ENCODE measurements at places on chromosomes 13 and 19. TPM values are rescaled to one million over a fixed set of nuclear protein-coding genes. Genes with fewer than 3 reads are reported as not detected.
A peak's percentile ranks its signal among the peaks of the same experiment; 100 is the strongest.

DNA sequence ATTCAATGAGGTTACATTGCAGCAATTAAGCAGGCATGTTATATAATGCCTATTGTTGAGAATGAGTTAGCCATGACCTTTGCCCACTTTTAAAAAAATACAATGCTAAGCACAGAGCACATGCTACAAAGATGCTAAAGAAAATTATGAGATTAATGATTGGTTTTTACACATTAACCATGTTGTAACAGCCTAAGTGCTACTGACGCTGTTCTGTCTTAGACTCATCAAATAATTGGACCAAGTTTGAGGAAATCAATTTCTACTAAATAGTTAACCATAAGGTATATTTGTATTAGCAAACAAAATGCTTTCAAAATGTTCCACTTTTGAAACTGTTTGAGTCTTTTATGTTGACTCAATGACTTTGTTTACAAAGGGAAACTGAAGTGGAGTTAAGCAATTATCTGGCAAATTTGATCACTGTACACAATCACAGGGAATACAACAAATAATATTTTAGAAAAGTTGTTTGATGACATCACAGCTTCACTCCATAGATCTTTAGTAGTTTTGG is 14.3 kb downstream of the MIR17HG start:
- H3K4me1 ChIP-seq = no peaks in the 10 kb centered on the region
- no peak for DNase-seq
- no peak overlapping the region for H3K27ac ChIP-seq
- no peak overlapping the region for H3K4me3 ChIP-seq

DNA sequence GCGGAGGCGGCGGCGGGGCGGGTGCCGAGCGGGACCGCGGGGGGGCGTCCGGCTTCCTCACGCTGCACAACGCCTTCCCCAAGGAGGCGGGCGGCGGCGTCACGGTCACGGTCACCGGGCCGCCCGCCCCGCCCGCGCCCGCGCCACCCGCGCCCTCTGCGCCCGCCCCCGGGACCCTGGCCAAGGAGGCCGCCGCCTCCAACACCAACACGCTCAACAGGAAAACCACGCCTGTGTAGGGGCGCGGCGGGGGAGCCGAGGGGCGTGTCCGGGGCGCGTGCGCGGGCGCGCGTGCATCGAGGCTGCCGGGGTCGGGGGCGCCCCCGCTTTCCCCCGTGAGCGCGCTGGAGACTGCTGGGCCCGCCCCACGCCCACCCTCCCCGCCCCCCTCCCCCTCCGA is 8.8 kb upstream of the CACNG6 start:
- H3K4me3 ChIP-seq = no peak overlapping the region
- H3K36me3 ChIP-seq = no peaks in the 10 kb centered on the region
- 0 out of 2 replicates have a peak, but pooled peaks cover 6% of the 10 kb centered on the region for H3K27me3 ChIP-seq
- no peaks in the 10 kb centered on the region for H3K4me1 ChIP-seq

GRCh38 chr13:20988909-20989655 is 72.3 kb downstream of the LATS2 start:
- H3K4me1 ChIP-seq = peaks cover 17% of the 10 kb centered on the region
- H3K4me3 ChIP-seq = no peak overlapping the region
- no peak overlapping the region for H3K27ac ChIP-seq
- H3K27me3 ChIP-seq = no peaks in the 10 kb centered on the region
- H3K36me3 ChIP-seq = peaks cover 39% of the 10 kb centered on the region

DNA sequence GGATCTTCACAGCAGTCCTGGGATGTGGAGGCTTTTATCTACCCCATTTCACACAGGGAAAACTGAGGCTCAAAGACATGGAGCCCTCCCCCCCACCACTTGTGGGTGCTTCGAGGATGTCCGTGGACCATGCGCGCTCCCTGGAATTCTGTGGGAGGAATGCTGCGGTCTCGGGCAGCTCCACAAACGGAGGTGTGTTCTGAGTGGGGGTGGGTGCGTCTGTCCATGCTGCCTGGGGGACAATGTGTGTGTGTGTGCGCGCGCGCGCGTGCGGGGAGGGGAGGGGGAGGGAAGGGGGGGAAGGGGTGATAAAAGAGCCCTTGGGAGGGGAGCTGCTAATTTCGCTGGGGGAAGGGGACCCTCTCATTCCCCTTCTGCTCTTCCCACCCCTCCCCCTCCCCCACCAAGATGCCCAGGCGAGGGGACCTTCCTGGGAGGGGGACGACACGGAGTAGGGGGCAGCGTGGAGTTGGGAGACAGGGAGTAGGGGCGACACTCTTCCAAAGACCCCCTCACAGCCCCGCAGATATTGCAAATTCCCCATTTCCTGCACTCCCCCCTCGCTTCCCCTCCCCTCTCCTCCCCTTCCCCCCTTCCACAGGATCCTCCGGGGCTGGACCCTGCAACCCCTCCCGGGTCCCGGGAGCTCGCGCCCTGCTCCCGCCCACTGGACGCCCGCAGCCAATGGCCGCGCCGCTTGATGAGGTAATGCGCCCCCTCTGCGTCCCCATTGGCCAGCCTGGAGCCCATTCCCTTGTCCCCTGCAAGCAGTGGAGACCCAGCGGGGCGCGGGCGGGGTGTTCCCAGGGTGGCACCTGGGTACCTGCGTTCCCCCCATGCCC is 18.9 kb upstream of the ZNRF4 start:
- peak; percentile 90 for DNase-seq
- no peaks in the 10 kb centered on the region for H3K36me3 ChIP-seq
- peak overlapping the region; percentile 67 for H3K4me3 ChIP-seq
- H3K27me3 ChIP-seq = no peaks in the 10 kb centered on the region

- no peaks in the 10 kb centered on the region for H3K4me1 ChIP-seq
- H3K27me3 ChIP-seq = peaks cover 17% of the 10 kb centered on the region
- no peak overlapping the region for H3K4me3 ChIP-seq
- H3K27ac ChIP-seq = no peak overlapping the region
- DNase-seq = no peak
Observed at GRCh38 chr19:41734585-41734984, 20.7 kb upstream of the CEACAM6 start.

DNA sequence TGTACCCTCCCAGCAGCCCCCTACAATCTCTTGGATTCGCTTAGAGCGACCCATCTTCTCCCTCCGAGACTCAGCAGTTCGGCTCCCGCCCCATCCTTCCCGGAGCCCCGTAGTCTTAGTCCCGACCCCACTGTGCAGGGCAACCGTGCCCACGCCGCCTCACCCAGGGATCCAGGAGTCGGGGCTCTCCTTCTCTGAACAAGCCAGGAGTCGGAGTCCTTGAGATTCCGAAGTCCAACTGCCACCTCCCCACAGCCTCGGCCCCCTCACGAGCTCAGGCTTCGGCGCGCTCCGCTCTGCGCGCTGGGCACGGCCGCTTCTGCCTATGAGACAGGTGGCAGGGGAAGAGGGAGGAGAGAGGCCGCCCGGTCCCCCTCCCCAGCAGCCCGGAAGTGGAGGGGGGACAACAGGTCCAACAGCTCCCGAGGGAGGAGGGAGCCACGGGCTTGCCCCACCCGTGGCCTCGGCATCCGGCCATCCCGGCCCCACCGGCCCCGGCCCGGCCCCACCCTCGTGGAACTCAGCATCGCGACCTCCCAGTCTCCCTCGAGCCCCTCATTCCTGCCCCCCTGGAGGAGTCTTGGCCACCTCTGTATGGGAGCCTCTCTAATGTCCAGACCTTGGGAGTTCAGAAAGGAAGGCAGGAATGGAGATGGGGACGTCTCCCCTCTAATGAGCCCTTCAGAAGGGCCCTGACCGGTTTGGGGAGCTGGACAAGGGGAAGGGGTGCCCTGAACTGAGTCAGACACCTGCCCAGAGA is at the start of gene PHLDB3:
PHLDB3 (minus strand) TSS at position 321 of the 760 bp plus-strand sequence. CDS start 628 bp downstream, outside the sequence.
- peak within 1 kb of the TSS; percentile 73 for H3K4me3 ChIP-seq
- H3K27ac ChIP-seq = peak within 1 kb of the TSS; percentile 30
- H3K36me3 ChIP-seq = peaks cover 13% of the 10 kb centered on the region
- H3K4me1 ChIP-seq = no peaks in the 10 kb centered on the region
- DNase-seq = peak; percentile 59

GRCh38 chr19:21233691-21234090 is 91.9 kb downstream of the ZNF431 start:
- no peak overlapping the region for H3K27ac ChIP-seq
- H3K27me3 ChIP-seq = no peaks in the 10 kb centered on the region
- H3K4me1 ChIP-seq = no peaks in the 10 kb centered on the region
- no peak for DNase-seq
- H3K4me3 ChIP-seq = no peak overlapping the region
- no peaks in the 10 kb centered on the region for H3K36me3 ChIP-seq

GRCh38 chr19:1382250-1382649 is 1.5 kb upstream of the NDUFS7 start:
- H3K4me3 ChIP-seq = no peak overlapping the region
- no peaks in the 10 kb centered on the region for H3K27me3 ChIP-seq
- no peaks in the 10 kb centered on the region for H3K36me3 ChIP-seq

DNA sequence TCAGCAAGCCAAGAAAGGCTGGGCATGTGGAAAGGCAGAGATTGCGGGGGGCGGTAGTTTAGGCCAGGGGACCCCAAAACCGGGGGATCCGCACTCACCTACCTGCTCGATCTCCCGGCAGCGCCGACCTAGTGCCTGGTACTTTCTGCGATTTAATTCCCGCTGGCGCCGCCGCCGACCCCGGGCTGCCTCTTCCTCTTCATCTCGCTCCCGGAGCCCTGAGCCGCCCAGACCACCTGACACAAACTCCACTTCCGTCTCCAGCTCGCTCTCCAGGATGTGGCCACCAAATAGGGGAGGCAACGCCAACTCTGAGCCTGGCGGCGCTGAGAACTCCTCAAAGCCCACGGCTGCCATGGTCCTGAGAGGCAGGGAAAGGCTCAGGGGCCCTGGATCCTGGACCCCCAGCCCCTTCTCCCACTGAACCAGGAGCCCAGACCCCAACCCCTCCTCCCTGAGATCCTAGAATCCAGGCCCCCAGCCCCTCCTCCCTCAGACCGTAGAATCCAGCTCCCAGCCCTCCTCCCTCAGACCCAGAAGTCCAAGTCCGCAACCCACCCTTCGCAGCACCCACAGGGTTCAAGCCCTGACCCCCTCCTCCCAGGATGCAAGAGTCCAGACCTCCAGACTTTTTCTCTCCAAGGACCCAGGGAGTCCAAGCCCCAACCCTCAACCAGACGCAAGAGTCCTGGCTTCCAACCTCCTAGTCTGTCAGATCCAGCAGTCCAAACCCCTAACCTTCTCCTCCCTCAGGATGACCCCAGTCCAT is 933 bp downstream of the TFPT start:
- H3K27me3 ChIP-seq = no peaks in the 10 kb centered on the region
- peaks cover 7% of the 10 kb centered on the region for H3K36me3 ChIP-seq
- peak overlapping the region; percentile 85 for H3K4me3 ChIP-seq
- H3K4me1 ChIP-seq = peaks cover 9% of the 10 kb centered on the region
- peak; percentile 75 for DNase-seq

- peak overlapping the region; percentile 100 for H3K27ac ChIP-seq
- H3K4me3 ChIP-seq = no peak overlapping the region
- H3K4me1 ChIP-seq = peaks cover 42% of the 10 kb centered on the region
- no peaks in the 10 kb centered on the region for H3K27me3 ChIP-seq
- H3K36me3 ChIP-seq = peaks cover 7% of the 10 kb centered on the region
- DNase-seq = peak; percentile 53
Observed at GRCh38 chr19:41327576-41328156, 17.7 kb downstream of the CCDC97 start.

DNA sequence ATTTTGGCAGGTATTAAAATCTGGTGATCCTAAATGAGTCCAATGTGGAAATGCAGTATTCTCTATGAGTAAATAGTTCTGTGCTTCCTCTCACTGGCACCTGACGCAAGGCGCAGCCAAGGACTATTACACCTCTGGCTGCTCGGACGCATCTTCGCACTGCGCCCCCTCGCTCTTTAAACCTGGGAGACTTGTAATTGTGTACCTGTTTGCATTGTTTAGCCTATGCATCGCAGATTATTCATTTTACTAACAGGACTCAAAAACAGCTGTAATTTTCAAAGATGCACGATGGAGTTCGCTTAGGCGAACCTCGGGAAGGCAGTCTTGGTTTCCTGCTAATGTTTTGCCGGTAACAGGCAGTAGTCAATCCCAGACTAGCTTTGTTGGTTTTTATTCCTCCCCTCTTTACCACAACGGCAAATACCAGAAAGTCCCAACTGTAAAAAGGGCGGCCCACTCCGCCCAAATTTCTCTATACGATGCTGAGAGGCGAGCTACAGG is 113.2 kb downstream of the KCNRG start:
- H3K36me3 ChIP-seq = no peaks in the 10 kb centered on the region
- H3K4me1 ChIP-seq = peaks cover 7% of the 10 kb centered on the region

GRCh38 chr13:33401238-33401637 is 115.7 kb upstream of the STARD13 start:
- no peak overlapping the region for H3K27ac ChIP-seq
- DNase-seq = no peak
- no peaks in the 10 kb centered on the region for H3K36me3 ChIP-seq
- H3K4me3 ChIP-seq = no peak overlapping the region

DNA sequence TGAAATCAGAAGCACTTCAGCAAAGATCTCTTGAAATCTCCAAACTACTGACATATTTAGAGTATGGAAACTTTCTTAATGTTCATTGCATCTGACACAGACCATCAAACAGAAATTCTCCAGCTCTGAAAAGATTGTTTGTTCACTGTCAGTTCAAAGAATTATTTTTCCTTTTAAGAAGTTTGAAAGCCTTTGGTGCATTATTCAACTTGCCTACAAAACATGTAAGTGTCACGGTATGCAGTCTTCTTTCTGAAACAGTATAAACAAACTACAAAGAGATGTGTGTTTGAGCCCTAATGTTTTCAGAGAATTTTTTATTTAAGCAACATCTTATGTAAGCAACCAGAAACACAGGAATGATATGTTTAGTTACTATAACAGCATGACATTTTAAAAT is 125.4 kb downstream of the FGF14 start:
- H3K27ac ChIP-seq = no peak overlapping the region
- no peaks in the 10 kb centered on the region for H3K36me3 ChIP-seq
- no peaks in the 10 kb centered on the region for H3K27me3 ChIP-seq
- H3K4me1 ChIP-seq = no peaks in the 10 kb centered on the region
- DNase-seq = no peak

Gene ZNF497
- 0.97 TPM for total RNA-seq

Gene GPR12
- total RNA-seq = not detected

Gene MYO16
- total RNA-seq = not detected

All from GM23248 (cell line).